ENCODE measurements at places on chromosomes 12 and 14.

- no peak for DNase-seq
Observed at GRCh38 chr14:76781648-76782051, 20.4 kb downstream of the VASH1 start.

DNA sequence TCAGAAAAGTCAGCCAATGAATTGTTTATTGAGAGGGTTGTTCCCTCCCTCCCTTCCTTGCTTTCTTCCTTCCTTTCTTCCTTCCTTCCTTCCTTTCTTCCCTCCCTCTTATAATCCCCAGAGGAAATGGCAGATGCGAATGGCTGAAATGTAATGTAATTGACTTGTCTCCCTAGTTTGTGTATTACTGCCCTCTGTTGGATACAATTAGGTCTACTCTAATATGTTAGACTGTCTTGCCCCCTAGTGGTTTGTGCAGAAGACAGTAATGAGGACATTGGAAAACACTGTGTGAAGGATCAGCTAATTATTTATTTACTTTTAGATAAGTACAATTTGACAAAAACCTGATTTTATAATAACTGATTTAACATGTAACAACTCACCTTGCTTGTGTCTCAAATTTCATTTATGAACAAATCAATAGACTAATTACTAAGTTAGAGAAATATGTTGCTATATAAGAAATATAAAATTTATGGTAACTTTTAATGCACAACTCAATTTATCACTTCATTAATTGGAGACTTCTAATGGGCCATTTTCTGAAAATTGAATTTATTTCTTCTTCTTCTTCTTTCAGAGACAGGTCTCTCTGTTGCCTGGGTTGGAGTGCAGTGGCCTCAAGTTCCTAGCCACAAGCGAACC lies 229.8 kb upstream of the LRIG3 start:
- peak; percentile 66 for DNase-seq

DNA sequence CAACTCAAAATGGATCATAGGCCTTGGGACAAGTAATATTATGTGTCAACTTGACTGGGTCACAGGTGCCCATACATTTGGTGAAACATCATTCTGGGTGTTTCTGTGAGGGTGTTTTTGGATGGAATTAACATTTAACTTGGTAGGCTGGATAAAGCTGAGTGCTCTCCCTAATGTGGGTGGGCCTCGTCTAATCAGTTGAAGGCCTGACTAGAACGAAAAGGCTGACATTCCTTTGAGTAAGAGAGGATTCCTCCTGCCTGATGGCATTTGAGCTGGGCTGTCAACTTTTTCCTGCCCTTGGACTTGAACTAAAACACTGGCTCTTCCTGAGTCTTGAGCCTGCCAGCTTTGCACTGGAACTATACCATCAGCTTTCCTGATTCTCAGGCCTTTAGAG lies 93.4 kb upstream of the ESRRB start:
- DNase-seq: no peak

DNA sequence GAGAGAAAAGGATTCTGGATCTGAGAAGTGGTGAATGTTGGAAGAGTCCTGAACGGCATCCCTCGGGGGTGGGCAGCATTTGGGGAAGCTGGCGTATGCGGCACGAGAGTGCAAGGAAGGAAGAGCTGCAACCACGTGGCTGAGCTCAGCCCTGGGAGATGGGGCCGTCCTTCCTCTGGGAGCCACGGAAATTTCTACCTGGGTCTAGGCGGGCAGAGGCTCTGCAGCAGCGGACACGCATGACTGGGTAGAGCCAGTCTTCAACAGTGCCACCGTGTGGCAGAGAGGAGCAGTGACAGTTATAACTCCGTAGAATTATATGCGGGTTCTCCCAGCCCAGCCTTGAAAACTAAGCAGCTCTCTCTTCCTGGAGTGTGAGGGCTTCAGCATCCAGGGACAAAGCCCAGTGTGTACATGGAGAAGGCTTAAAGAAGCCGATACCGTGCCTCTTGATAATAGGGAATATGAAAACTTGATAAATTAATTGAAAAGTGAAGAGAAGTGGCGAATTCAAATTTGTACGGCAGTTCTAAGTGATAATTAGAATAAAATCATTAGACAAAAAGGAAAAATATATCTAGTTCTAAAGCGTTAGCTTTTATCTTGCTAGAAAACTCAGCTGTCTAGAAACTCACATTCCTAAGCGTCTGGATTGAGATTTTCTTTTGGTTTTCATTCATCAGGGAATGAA lies 82.9 kb upstream of the STXBP6 start:
- no peak for DNase-seq

DNA sequence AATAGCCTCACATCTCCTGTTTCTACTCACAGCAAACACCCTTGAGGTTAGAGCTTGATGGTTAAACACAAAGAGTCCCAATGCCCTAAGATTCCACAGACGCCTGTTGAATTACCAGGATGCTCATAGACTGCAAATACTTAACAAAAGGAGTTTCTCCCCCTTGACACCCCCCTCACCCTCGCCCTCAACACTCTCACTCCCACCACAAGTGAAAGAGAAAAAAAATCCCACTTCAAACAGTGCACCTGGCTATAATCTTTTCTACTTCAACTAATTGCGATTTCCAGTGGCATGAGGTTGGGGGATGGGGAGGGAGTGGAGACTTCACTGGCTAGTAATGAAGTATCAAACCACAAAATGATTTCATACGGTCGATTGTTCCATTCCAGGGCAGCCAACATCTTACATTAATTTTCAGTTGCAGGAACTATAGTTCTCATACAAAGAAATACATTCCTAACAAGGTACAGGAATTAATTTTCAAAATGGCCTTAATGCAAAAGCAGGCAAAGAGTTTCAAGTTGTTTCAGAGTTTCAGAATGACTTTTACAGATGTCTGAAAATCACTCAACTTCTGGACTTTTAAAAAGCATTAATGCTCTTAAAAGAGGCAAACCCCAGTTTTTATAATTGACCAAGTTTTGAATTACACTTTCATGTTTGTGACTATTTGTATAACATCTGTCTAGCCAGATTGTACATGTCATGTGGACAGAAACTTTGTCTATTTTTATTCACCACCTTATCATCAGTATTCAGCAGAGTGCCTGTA lies 390.7 kb downstream of the C12orf75 start:
- no peak for DNase-seq

GRCh38 chr12:2895511-2895910 lies 4.8 kb downstream of the TULP3 start:
- no peak for DNase-seq

DNA sequence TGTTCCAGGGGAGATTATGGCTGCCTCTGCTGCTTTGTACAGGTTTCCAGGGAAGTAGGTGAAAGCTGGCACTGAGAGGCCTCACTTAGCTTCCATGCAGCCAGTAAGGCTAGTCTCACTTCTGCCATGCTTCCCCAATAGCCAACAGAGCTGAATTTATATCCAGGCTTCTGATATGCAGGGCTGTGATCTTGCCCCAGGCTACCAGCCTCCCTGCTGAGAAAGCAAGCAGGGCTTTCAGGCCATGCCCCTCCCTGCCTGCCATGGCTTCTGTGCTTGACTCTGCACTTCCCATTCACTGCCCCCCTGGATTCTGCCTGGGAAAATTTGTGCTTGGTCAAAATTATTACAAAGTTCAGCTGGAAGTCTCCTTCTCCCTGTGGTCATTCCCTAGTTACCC lies 302.1 kb upstream of the FBXO33 start:
- no peak for DNase-seq

DNA sequence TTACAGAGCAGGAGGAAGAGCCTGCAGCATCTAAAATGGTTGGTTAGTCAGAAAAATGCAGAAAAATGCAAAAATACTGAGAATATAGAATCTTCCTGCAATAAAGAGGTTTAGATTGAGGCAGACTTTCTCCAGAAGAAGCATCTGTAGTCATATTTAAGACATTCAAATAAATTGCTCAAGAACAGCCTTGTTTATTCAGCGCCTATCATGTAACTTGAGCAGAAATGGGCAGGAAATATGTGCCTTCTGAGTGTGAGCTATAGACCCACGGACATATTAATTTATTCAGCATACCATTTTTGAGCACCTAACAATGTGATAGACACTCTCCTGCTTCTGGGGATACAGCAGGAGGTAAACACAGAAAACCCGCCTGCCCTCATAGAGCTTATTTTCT lies 102.0 kb upstream of the HIF1A start:
- DNase-seq: no peak

GRCh38 chr14:79649856-79650255 lies 561.4 kb downstream of the DIO2 start:
- DNase-seq: no peak

GRCh38 chr12:131808744-131809371 lies 19.3 kb upstream of the MMP17 start:
- DNase-seq: no peak

DNA sequence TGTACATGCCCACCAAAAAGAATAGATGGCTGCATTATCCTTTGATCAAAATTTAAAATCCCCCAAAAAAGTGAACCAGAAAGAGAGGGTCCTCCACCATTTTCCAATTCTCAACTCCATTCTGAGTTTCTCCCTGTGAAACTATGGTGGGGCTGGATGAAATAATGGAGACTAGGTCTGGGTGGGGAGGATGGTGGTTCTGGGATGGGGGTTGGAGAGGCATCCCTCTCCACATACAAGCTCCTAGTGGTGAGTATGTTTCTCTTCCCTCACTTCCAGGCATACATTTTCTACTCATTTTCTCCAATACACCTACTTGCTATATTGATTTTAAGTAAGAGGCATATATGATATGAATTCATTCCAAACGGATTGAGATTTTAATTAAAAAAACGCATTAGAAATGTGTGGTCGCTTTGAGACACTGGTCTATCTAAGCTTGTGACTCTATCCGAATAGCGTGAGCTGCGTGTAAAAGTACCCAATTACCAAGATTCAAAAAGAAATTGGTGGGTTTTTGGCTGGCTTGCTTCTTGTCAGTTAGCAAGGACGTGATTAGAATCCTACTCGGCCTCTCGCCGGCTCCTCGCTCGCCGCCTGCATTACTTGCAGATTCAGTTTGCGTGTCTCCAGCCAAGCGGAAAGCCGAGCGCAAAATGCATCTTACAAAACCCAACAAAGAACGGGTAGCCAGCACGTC lies 3.4 kb downstream of the ASCL1 start:
- DNase-seq: no peak

Data from AG09309 (cell line).